HFF-Myc (cell line): ENCODE measurements at places on chromosomes 11 and 22.
A peak's percentile ranks its signal among the peaks of the same experiment; 100 is the strongest.

DNA sequence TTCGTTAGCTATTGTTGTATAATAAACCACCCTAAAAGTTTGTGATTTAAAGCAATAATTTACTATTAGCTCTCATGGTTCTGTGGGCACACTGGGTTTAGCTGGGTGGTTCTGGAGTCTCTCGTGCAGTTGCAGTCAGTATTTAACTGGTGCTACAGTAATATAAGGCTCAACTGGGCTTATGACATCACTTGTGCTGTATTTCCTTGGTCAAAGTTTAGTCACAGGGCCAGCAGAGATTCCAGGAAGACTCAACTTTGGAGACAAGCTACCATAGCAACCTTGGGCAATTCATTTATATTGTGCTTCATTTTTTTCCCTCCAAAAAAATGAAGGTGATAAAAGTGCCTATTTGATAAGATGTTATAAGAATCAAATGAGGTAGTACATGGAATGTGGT, 204.2 kb upstream of the GUCY1A2 start:
- DNase-seq: no peak

DNA sequence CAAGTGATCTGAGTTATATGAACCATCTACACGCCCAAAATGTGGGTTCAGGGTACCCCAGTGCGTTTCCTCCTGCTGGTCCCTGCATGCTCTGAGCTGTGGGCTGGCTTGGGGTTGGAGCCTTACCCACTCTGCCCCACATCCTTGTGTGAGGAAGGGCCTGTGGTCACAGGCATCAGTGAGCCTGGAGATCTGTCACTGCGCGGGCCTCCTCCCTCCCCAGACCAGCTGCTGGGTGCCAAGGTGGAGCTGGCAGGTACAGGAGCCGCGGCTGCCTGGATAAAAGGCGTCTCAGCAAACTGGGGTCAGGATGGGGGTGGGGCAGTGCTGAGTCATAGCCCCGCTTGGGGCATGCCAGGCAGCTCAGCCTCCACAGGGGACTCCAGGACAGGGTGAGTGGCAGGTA, 17.9 kb downstream of the GNAZ start:
- no peak for DNase-seq

DNA sequence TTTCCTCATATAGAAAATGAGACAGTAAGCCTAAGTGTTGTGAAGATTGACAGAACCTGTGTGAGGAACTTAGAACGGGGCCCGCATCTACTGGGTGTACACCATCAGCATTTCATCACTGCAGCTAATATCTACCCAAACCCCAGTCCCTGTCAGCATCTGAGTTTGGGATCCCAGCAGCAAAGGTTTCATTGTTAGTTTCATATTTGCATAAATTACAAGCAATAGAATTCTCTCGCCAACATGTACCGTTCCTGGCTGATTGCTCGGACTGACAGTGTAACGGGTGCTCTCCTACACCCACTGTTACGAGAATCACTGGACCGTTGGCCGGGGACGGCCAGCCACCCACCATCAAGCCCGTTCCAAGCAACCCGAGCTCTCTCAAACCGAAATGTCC, 10.4 kb upstream of the TMPRSS6 start:
- no peak for DNase-seq

GRCh38 chr11:34909415-34909814, 6.8 kb downstream of the APIP start:
- no peak for DNase-seq

GRCh38 chr11:66346476-66347424, 679 bp downstream of the B4GAT1 start:
- no peak for DNase-seq

GRCh38 chr22:43860831-43861230, 1.5 kb downstream of the SULT4A1 start:
- no peak for DNase-seq

- DNase-seq: no peak
Measured at GRCh38 chr11:125214601-125215565, 50.3 kb downstream of the PKNOX2 start.

DNA sequence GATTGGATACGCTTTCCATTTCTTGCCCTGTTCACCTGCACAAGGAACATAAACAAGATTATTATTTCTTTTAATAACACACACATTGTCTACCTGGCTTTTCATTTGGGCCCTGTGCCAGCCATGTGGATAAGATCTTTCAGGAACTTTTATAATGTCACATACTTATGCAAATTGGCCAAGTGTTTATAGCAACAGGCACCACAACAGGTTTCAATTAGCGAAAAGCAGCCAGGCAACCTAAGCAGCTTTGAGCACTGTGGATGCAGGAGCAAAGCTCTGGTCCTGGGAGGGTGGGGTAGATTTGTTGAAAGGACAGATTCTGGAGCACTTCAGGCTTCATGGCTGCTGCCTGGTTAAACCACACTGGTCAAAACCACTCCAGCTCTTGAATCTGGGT, 217.4 kb downstream of the BARX2 start:
- peak; percentile 22 for DNase-seq

GRCh38 chr11:45440111-45440510, 154.0 kb upstream of the SYT13 start:
- DNase-seq: no peak

- DNase-seq: no peak
Measured at GRCh38 chr11:61826930-61827570, 1.1 kb upstream of the FADS2 start.

- no peak for DNase-seq
Measured at GRCh38 chr22:30435674-30436126, 10.1 kb downstream of the MTFP1 start.

DNA sequence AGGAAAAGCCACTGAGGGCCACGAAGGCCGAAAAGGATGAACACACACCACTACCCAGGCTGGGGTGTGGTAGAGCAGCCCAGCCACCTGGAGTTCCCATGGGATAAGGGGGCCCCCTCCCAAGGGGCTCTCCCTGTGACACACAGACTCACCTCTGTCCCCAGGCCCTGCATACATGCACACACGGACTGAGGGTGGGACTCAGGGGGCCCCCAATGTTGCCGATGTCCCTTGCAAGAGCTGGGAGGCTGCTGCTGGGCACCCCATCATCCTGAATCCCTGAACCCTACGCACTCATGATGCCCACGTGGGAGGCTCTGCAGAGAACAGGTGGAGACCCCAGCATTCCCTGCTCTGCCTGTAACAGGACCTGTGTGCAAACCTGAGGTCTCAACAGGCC, 14.5 kb downstream of the SHANK2 start:
- DNase-seq: no peak

- DNase-seq: peak; percentile 91
Measured at GRCh38 chr11:78651136-78651775, 76.6 kb upstream of the NARS2 start.

DNA sequence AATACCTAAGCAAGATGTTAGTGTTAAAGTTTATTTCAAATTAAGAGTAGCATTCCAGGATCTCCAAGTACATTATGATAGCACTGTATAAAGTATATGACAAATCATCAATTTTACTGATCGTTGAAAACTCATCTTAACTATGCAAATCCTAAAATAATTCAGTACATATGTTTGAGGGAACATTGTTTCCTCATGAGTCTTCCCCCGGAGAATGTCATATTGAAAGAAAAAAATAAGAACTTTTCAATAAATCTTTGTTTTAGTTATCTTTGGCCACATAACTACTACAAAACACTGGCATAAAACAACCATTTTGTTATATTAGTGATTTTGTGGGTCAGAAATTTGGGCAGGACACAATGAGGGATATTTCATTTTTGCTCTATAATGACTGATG, 135.4 kb downstream of the METTL15 start:
- DNase-seq: no peak

DNA sequence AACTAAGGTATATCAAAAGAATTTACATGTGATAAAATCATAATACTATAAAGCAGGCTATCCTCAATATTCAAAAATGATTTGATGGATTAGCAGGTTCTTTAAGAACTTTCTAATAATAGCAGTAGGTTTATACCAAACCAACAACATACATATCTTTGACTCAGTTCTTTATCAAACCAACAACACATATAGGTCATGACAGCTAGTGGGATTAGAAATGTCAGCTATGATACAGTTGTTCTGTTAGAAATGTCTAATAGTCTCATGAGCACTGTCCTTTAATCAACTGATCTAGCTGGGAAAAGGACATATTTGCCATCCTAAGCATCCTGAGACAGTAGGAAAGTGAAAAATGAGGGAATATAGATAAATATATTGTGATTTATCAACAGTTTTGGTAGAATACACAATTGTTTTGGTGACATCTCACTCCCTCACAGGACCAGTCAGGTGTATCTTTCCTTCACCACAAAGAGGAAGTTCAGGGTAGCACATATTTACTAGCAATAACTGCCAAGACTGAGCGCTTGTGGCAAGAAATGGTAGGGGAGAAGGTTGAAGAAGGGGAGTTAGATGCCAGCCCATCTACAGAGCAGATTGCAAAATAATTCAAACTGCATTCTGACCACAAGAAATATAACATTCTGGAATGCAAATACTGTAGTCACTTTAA, 90.8 kb upstream of the APOA1 start:
- no peak for DNase-seq

GRCh38 chr11:118911880-118912741, 13.6 kb downstream of the BCL9L start:
- no peak for DNase-seq

GRCh38 chr22:24178502-24179440, 2.5 kb upstream of the SUSD2 start:
- DNase-seq: no peak

GRCh38 chr11:19769820-19770219, 57.2 kb downstream of the NAV2 start:
- no peak for DNase-seq

GRCh38 chr22:26431261-26431995, 2.4 kb downstream of the ASPHD2 start:
- no peak for DNase-seq

DNA sequence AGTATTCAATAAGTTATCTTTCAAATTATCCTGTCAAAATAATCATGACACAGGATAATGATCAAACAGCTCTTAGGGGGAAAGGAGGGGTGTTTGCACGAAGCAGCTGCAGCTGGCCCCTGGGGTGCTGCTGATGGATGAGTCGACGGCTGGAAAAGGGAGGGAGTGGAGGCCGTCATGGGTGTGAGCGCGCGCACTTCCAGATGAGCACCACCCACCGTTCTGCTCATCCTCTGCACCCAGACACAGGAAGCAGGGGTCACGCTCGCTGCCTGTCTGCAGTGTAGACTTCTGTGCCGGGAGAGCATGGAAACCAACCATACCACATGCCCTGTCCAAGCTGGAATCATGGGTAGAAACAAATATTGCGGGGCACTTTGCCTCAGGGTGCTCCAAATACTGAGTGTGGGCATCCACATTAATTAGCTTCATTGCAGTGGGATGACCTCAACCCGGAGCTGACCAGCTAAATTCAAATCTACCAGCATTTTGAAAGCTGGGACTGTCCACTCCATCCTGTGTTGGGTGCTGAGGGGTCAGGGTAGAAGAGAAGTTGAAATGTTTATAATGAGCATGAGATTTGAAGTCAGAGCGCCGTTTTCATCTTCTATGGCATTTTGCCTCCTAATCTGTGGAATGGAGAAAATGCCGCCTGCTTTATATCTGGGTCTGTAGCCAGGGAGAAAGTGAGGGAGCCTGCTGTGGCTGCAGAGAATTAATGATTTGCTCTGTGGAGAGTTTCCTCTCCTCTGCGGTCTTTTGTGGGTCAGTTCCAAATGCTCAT, 802.4 kb downstream of the TBC1D22A start:
- no peak for DNase-seq

GRCh38 chr11:19218786-19219460, 17.1 kb upstream of the CSRP3 start:
- DNase-seq: no peak

- DNase-seq: no peak
Measured at GRCh38 chr11:33480626-33481025, 220.0 kb downstream of the C11orf91 start.
